H1 (cell line): ENCODE measurements at places on chromosomes 16 and 17.
A peak's percentile ranks its signal among the peaks of the same experiment; 100 is the strongest.

DNA sequence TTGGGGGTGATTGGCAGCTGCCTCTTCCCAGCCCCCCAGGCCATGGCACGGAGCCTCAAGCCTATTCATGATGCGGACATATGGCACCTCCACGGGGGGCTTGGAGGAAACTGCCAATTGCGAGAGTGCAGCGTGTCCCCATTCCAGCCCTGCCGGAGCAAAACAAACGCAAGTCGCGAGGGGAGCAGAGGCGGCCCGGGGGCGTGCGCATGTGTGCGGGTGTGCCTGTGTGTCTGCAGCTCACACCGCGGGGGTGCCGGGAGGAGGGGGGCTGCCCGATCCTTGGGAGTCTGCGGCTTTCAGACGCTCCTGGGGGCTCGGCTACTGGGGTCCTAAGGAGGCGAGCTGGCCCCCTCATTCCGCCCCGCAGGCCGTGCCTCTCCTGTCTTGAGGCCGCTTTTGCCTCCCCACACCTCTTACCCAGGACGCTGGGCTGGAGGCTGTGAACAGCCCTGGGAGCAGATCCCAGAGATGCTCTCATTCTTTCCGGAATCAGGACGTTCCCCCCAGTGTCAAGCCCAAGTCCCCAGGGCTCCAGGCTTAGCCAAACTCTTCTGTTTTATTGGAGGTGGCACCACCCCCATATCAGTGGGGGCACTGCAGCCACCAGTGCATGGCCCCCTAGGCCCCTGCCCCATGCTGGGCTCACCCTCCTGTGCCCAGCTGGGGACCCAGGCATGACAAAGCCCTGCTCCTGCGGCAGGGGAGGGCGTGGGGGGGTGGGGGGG, 29.1 kb downstream of the ENDOV start:
- H3K4me1 ChIP-seq: peaks cover 11% of the 10 kb centered on the region; the same call in 1 of the 2 replicates
- H3K36me3 ChIP-seq: no peaks in the 10 kb centered on the region
- no peak for DNase-seq
- H3K4me3 ChIP-seq: peak overlapping the region; percentile 6; the same call in 1 of the 2 replicates

DNA sequence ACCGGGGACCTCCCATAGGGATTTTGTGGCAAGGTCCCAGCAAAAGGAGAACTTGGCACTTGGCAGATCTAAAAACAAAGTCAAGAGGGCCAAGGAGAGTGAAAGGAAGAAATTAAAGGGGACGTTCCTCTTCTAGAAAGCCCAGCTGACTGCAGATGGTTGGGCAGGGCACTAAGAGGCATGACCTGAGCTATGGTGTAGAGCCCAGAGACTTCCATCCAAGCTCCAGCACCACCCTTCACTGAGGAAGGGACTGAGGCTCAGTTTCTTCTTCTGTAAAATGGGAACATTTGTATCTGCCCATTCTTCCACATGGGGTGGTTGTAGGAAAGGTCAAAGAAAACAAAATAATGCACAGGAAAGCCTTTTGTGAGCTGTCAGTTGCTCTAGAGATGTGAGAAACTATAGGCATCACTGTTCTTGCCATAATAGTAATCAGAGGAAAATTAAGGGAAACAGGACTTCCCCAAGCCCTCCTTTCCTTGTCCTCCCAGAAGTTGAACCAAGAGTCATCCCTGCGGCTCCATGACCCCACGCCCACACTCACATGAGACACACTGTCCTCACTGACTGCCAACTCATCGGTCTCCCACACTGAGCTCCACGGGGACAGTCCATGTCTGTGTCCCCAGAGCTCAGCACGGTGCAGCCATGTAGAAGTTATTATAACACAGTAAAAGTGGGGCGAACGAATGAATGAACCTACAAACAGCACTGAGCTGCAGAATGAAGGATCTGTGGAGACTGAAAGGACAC, 10.4 kb downstream of the CD300LF start:
- no peak overlapping the region for H3K27ac ChIP-seq
- H3K4me3 ChIP-seq: no peak overlapping the region
- H3K36me3 ChIP-seq: no peaks in the 10 kb centered on the region
- H3K4me1 ChIP-seq: no peaks in the 10 kb centered on the region
- no peak for DNase-seq
- H3K27me3 ChIP-seq: no peaks in the 10 kb centered on the region

- H3K27me3 ChIP-seq: no peaks in the 10 kb centered on the region
- DNase-seq: no peak
- no peaks in the 10 kb centered on the region for H3K4me1 ChIP-seq
Observed at GRCh38 chr17:21549107-21549687, 143.1 kb upstream of the KCNJ18 start.

DNA sequence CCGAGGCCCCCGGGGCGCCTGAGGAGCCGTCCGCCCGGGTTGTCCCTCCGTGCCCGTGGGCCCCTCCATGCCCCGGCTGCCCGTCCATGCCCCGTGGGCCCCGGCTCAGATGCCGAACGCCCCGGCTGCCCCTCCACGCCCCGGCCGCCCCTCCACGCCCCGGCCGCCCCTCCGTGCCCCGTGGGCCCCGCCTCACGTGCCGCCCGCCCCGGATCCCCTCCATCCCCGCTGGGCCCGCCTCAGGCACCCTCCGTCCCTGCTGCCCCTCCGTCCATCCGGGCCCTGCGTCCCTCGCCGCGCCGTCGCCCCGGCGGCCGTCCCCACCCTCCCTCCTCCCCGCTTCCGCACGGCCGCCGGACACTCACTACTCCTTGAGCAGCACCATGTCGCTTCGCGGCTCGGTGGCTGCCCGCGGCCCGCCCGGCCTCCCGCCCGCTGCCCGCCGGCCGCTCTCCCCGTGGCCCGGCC, 382 bp downstream of the PITPNA start:
- peaks cover 4% of the 10 kb centered on the region; the same call in 1 of the 2 replicates for H3K27me3 ChIP-seq
- peak overlapping the region; percentile 58; the same call in 1 of the 2 replicates for H3K27ac ChIP-seq
- no peaks in the 10 kb centered on the region for H3K4me1 ChIP-seq
- peak overlapping the region; percentile 65 for H3K4me3 ChIP-seq

DNA sequence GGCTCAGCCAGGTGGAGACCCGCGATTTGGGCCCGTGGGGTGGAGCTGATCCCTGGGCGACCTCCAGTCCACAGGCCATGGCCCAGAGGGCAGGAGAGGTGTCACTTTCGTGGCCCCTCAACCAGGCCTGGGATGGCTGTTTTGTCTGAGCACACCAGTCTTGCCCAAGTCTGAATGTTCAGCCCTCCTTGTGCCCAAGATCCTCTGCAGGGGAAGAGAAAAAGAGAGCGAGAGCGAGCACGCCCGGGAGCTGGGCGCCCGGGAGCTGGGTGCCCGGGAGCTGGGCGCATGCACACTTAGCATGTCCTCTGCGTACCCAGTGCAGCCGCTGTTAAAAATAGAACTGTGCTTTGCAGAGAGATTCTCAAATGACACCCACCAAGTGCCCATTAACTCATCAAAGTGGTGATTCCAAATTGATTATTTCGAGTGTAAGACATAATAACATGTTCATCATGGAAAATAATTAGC, 403.3 kb upstream of the TNRC6C start:
- H3K4me3 ChIP-seq: no peak overlapping the region
- H3K4me1 ChIP-seq: no peaks in the 10 kb centered on the region
- no peaks in the 10 kb centered on the region; the same call in 1 of the 2 replicates for H3K27me3 ChIP-seq

GRCh38 chr17:42111871-42112551, 503 bp downstream of the DHX58 start:
- no peaks in the 10 kb centered on the region for H3K27me3 ChIP-seq
- no peak overlapping the region for H3K27ac ChIP-seq
- DNase-seq: no peak
- no peak overlapping the region for H3K4me3 ChIP-seq
